ENCODE measurements at places on chromosomes 6 and 20. TPM values are rescaled to one million over a fixed set of nuclear protein-coding genes. Genes with fewer than 3 reads are reported as not detected.

TBX18 gene
- not detected for total RNA-seq

IRAK1BP1 gene
- 1.7 TPM for total RNA-seq

GUCA1A gene
- 0.22 TPM for total RNA-seq

LY6G6C gene
- total RNA-seq, result 0.64 TPM

BACH2 gene
- 3.0 TPM for total RNA-seq

MOXD1 gene
- total RNA-seq, result not detected

FNDC11 gene
- 0.40 TPM for total RNA-seq

DNAAF9 gene
- total RNA-seq, result 3.3 TPM

IL17A gene
- 141 TPM for total RNA-seq

PRKN gene
- total RNA-seq, result 0.84 TPM

PDE10A gene
- not detected for total RNA-seq

PDYN gene
- total RNA-seq, result not detected

MUCL3 gene
- total RNA-seq, result not detected

SYCP2L gene
- total RNA-seq, result not detected

MCHR2 gene
- not detected for total RNA-seq

RAET1G gene
- total RNA-seq, result not detected

OGFRL1 gene
- total RNA-seq, result 2.2 TPM

TGM2 gene
- total RNA-seq, result 0.76 TPM

ENPP4 gene
- 9.1 TPM for total RNA-seq

BTN3A1 gene
- total RNA-seq, result 70.0 TPM

PPP1R14C gene
- not detected for total RNA-seq

PTCRA gene
- not detected for total RNA-seq

DPPA5 gene
- not detected for total RNA-seq

GCNT2 gene
- 0.73 TPM for total RNA-seq

PLA2G7 gene
- not detected for total RNA-seq

SPAG4 gene
- total RNA-seq, result 7.2 TPM

ASIP gene
- total RNA-seq, result not detected

CRISP1 gene
- total RNA-seq, result not detected

ANGPT4 gene
- total RNA-seq, result not detected

DLGAP4 gene
- total RNA-seq, result 34.8 TPM

GPX5 gene
- total RNA-seq, result not detected

PNPLA1 gene
- not detected for total RNA-seq

OLIG3 gene
- 3.5 TPM for total RNA-seq

ZSCAN9 gene
- 1.0 TPM for total RNA-seq

SLA2 gene
- total RNA-seq, result 43.7 TPM
